HFFc6 (cell line): ENCODE measurements at places on chromosomes 7 and 10.

GRCh38 chr10:130686689-130687300 is 550.6 kb downstream of the GLRX3 start:
- no peak for DNase-seq

GRCh38 chr7:112154690-112155089 is 51.5 kb downstream of the DOCK4 start:
- no peak for DNase-seq

- DNase-seq, result peak; percentile 63
Observed at GRCh38 chr10:62244785-62245467, 23.7 kb downstream of the RTKN2 start.

- no peak for DNase-seq
Observed at GRCh38 chr7:100472854-100473499, 6.0 kb downstream of the TSC22D4 start.

GRCh38 chr10:110074758-110075671 is 67.2 kb downstream of the ADD3 start:
- peak; percentile 68 for DNase-seq

GRCh38 chr10:96747734-96748550 is 27.6 kb upstream of the PIK3AP1 start:
- no peak for DNase-seq

DNA sequence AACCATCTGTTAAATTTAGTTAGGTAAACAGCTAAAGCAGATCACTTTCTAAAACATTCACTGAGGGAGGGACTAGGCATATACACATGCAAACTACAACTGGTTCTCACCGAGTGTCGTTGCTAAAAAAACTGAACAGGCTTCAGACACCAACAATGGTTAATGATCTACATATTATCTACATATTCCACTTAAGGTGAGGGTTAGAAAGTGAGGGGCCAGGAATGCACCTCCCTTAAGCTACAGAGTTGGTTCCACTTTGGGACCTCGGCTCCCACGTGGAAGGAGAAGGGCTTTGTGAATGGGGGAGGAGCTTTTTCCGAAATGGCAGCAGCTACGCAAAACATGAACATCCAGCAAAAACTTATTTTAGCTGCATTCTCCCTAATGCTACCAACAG is 5.8 kb downstream of the CTBP2 start:
- no peak for DNase-seq

GRCh38 chr7:107145067-107145838 is 23.6 kb upstream of the HBP1 start:
- DNase-seq, result no peak

- DNase-seq, result no peak
Observed at GRCh38 chr10:89173075-89173474, 34.0 kb downstream of the CH25H start.

- no peak for DNase-seq
Observed at GRCh38 chr10:132457328-132458070, 60.5 kb downstream of the PWWP2B start.

- DNase-seq, result no peak
Observed at GRCh38 chr10:73653701-73654100, 2.1 kb downstream of the SYNPO2L start.

DNA sequence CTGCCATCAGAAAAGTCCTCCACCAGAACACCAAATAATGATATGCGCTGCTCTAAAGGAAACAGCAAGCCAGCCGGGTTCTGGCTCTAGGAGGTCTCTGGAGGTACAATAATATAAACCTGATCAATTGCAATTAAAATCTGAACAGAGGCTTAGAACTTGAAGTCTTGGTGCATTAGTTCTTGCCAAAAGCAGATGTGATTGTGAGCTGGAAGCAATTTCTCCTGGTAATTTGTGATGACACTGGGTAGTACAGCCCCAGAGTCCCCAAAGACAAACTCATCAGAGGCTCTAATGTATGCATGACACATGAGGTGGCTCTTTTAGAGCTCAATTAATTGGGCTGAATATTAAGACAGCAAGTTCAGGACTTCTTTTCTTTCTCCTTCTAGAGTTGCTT is 3.3 kb downstream of the ETV1 start:
- DNase-seq, result no peak

- DNase-seq, result no peak
Observed at GRCh38 chr10:132063432-132063831, 2.3 kb upstream of the JAKMIP3 start.
